Activated T-helper 1 cell treated with anti-CD3 and anti-CD28 coated beads, Interleukin-12 subunit alpha, Interleukin-12 subunit beta, Interleukin-2, Interleukin-4 antibody, amounts not matched to agents 30 ng/mL and 10 ng/mL and 1 ng/mL, durations not matched to agents 14 hours and 24 hours and 36 hours (primary cell): ENCODE measurements at places on chromosomes 12 and 14. TPM values are rescaled to one million over a fixed set of nuclear protein-coding genes. Genes with fewer than 3 reads are reported as not detected.

Gene USP44
- total RNA-seq = 3.6 and 4.4 TPM in 2 replicates

Gene HRK
- total RNA-seq = not detected in 2 replicates

Gene ZC2HC1C
- total RNA-seq = 0.71 and 0.80 TPM in 2 replicates

Gene ABCD2
- total RNA-seq = 7.8 and 8.0 TPM in 2 replicates

Gene ARHGDIB
- 494 and 511 TPM in 2 replicates for total RNA-seq

Gene ASPG
- total RNA-seq = not detected in 2 replicates

Gene TSPAN8
- total RNA-seq = not detected in 2 replicates

Gene BATF
- 213 and 214 TPM in 2 replicates for total RNA-seq

Gene SCN8A
- 0.15 and 0.26 TPM in 2 replicates for total RNA-seq

Gene KRT75
- not detected in 2 replicates for total RNA-seq

Gene NDUFA12
- 113 TPM in 2 replicates for total RNA-seq

Gene TGM1
- total RNA-seq = 4.1 and 4.8 TPM in 2 replicates

Gene NFATC4
- total RNA-seq = not detected in 2 replicates

Gene GPN3
- 50.3 and 55.5 TPM in 2 replicates for total RNA-seq

Gene WASHC4
- 34.5 and 36.3 TPM in 2 replicates for total RNA-seq

Gene ZNF10
- 5.1 and 6.4 TPM in 2 replicates for total RNA-seq

Gene KRT86
- total RNA-seq = 0.73 and 0.93 TPM in 2 replicates

Gene GALNT6
- total RNA-seq = 11.9 and 12.4 TPM in 2 replicates

Gene PRB2
- total RNA-seq = not detected in 2 replicates

Gene PTCSC3
- not detected in 2 replicates for total RNA-seq

Gene GRIN2B
- not detected in 2 replicates for total RNA-seq

Gene CACNA2D4
- total RNA-seq = 6.1 and 6.3 TPM in 2 replicates

Gene CLEC2B
- total RNA-seq = 13.1 and 14.3 TPM in 2 replicates

Gene LYZ
- total RNA-seq = not detected in 2 replicates

Gene MGAT4C
- under 0.01 TPM in 1 of 2 replicates, not detected in the other for total RNA-seq

Gene PTPRB
- total RNA-seq = not detected in 2 replicates

Gene LRP1
- total RNA-seq = 0.26 and 0.73 TPM in 2 replicates

Gene C12orf50
- total RNA-seq = 0.07 TPM in 1 of 2 replicates, not detected in the other

Gene PIK3C2G
- not detected in 2 replicates for total RNA-seq

Gene FBXO33
- total RNA-seq = 18.1 and 20.5 TPM in 2 replicates

Gene SDR9C7
- total RNA-seq = not detected in 2 replicates

Gene PLXNC1
- total RNA-seq = 18.8 and 22.7 TPM in 2 replicates

Gene DHRS1
- 7.5 TPM in 2 replicates for total RNA-seq

Gene NEUROD4
- 0.05 TPM in 1 of 2 replicates, not detected in the other for total RNA-seq

Gene AMN
- total RNA-seq = 0.44 and 0.69 TPM in 2 replicates
